ENCODE measurements at places on chromosomes 5 and 9.

DNA sequence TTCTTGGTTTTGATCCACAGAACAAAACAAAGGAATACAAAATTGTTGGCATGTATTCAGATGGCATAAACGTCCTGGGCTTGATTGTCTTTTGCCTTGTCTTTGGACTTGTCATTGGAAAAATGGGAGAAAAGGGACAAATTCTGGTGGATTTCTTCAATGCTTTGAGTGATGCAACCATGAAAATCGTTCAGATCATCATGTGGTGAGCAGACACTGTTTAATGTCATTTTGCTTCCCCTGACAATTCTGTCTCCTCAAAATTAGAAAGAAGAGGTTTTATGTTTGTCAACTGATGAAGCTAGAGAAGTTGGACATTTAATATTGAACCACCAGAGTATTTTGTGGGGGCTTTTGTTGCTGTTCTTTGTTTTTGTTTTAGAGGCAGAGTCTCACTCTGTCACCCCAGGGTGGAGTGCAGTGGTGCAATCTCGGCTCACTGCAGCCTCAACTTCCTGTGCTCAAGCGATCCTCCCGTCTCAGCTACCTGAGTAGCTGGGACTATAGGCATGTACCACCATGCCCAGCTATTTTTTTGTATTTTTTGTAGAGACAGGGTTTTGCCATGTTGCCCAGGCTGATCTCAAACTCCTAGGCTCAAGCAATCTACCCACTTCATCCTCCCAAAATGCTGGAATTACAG lies 82.0 kb downstream of the SLC1A1 start:
- no peak for DNase-seq

- DNase-seq = no peak
Measured at GRCh38 chr5:88669371-88670050, 213.5 kb downstream of the MEF2C start.

GRCh38 chr5:56039985-56040384 lies 45.2 kb upstream of the IL6ST start:
- no peak for DNase-seq

DNA sequence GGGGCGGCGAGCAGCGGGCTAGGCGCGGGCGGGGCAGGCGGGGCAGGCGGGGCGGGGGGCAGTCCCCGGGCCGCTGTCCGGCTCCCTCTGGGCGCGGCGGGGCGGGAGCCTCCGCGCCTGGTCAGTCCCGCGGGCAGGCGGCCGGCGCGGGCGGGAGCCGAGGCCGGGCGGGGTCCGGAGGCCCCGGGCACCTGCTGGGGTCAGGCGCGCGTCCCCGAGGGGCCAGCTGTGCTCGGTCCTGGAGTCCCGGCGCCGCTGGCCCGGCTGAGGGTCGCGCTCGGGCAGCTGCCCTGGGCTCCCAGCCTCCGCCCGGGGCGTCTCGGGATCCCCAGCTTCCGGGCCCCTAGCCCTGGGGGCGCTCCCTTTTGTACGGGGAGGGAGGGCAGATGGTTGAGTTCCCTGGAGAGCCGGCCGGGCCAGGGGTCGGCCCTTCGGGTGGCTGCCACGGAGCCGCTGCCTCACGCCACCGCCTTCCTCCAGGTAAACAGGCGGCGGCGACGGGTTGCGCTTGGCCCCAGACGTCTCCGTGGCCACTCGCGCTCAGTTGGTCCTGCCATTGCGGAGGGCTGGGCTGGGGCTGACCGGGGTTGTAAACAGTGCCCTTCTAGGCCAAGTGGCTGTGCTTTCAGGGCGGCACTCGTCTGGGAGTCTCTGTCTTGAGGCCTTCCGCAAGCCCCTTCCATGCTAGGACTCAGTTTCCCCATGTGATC lies 473 bp downstream of the ZBTB34 start:
- no peak for DNase-seq

DNA sequence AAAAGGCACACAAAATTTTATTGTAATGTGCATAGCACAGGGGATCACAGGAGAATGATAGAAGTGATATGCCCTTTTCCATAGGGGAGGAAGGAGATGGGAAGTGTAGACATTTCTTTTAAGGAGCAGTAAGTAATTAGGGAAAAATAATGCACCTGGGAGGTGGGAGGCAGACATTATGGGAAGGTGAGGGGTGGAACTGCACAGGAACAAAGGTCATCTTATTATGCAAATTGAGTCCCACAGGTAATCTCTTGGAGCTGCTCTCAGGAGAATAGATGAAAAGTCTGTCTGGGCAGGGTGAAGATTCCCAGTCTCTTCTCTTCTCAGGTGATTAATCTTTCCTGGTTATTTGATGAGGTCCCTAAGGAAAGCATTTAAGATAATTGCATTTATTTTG lies 331.5 kb downstream of the ENC1 start:
- DNase-seq = no peak
